ENCODE measurements at places on chromosomes 3 and 15. TPM values are rescaled to one million over a fixed set of nuclear protein-coding genes. Genes with fewer than 3 reads are reported as not detected.

Gene TMEM44
- total RNA-seq, result 4.4 TPM

DNA sequence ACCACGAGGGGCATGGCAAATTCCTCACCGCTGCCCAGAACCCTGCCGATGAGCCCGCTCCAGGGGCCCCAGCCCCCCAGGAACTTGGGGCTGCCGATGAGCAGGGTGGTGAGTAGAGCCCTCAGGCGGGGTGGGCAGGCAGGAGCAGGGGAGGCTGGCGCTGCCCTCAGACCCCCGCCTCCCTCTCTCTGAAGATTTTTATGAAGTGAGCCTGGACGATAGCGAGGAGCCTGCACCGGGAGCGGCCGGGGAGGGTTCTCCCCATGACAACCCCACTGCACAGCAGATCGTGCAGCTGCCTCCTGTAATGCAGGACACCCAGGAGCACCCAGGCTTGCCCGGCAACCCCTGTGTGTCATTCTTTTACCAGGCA lies 56.7 kb upstream of the UBE2Q2 start:
- no peak for ATAC-seq

GRCh38 chr3:72320955-72321303 lies 527.3 kb downstream of the SHQ1 start:
- ATAC-seq, result no peak

DNA sequence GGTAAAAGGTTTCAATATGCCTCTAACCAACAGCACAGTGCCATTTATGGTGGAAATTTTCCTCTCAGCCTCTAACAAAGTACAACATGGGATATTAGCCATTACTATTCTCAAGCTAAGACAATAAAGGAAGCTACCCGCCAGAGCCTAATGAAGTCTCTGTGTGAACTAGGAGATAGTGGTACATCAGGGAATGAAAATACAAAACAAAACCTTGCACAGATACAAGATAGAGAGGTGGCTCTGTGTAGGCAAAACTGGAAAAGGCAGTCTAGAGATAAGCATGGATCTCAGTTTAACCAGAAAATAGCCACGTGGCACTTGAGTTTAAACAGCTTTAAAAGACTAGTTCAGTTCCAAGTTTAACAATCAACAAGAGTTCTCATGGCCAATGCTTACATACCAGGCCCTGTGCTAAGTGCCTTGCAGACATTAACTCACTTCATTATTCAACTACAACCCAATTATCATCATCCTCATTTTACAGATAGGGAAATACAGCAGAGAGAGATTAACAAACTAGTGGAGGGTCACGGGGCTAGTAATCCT lies 279.3 kb downstream of the IGSF11 start:
- no peak for ATAC-seq

Gene STAB1
- 76.2 TPM for total RNA-seq

Measured in gastroesophageal sphincter (tissue), 4 donors.